ENCODE measurements at places on chromosomes 6 and 20.

DNA sequence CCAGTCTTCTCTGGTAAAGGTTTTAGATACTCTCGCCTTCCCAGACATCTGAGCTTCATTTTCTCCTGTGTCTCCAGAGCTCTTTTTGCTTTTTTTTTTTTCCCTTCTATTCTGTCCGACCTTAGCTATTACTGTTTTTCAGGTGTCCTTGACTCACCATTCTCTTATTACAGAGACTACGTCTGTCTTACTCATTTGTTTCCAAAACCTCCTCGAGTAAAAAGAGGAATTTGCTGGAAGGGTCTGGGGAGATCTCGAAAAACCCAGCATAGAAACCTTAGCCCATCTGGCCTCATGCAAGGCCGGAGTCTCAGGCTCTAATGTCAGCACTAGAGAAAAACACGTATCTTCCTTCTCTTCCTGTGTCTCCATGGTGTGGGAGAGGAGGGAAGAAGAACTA, 109.2 kb upstream of the CARMIL1 start:
- no peak for DNase-seq

- DNase-seq, result no peak
These were observed 29.2 kb downstream of the SGK1 start for GRCh38 chr6:134288538-134289203.

- no peak for DNase-seq
These were observed 796.7 kb downstream of the DHX35 start for GRCh38 chr20:39758876-39759275.

DNA sequence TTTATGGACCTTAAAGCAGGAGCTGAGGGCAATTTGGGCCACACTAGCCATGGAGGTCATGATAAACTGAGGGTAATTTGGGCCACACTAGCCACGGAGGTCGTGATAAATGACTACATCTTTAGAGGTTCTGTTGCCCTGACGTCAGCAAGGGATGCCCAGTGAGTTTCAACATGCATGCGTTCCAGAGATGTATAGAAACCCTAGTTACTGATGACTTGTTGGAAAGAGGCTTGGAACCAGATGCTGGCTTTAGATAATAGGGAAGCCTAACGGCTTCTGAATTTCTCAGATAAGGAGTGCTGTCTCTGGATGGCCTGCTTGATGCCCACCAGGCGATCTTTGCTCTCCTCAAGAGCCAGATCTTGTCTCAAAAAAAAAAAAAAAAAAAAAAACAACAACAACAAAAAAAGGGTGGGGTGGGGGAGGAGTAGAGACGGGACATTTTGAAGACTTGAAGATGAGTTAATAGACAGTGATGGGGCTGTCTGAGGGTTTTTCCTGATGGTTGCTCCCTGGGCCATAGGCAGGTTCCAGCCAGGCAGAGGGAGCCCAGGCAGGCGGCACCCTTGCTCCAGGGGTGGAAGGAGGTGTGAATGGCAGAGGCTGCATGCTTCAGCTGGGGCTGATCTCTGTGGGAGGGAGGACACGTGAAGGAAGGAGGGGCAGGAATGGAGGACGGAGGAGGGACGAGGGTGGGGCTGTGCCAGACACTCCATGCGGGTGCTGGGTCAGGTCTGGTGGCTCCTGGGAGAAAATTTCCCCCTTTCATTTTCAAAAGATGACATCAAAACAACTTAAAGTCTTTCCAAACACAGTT, 27.0 kb upstream of the FRMD1 start:
- DNase-seq, result no peak

DNA sequence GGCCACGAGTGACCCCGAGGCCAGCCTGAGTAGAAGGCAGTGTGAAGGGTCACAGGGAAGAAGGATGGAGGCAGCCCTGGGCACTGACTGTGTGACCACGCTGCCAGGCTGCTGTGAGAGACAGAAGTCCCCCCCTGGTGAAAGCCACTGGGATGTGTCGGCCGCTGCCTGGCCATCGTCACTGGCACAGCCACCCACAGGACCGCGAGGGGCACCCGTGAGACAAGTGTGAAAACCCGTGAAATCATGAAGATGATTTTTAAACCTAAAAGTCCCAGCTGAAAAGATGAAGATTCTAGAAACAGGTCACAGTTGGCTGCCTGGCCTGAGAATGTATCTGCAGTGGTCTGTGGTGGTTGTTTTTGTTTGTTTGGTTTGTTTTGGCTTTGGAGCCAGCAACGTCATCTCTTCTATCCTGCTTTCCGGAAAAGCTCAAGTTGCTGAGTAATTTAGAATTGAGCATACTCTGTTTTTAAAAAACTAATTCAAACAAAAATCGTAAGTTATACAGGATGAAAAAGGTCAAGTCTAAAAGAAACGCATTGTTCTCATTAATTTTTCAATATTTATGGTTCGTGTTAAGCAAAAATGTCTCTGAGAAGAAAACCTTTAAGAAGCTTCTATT, 94.7 kb downstream of the HUS1B start:
- no peak for DNase-seq

DNA sequence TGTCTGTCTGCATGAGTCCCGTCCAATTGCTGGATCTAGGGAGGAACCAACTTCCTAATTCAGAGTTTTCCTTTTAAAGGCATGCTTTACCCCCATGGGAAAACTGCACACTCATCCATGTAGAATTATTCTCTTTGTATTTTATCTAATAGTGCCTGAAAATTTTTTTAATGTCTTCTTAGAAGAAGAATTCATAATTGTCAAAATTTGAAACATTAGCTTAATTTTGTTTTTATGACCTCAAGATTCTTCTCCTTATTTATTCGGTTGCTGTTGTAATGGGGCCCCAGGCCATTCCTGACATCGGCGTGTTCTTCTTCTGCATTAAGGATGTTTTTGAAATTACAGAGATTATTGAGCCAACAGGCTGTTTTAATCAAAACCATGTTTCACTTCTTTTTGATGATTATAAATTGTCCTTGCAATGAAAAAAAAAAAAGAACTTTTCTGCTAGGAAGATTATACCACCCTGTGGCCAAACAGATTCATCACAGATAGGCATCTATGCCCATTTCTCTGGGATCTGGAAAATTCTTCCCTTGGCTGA, 100.3 kb downstream of the ZNF217 start:
- DNase-seq, result no peak

GRCh38 chr20:16063881-16064280, 509.4 kb downstream of the KIF16B start:
- no peak for DNase-seq

- no peak for DNase-seq
These were observed 4.7 kb downstream of the CTSZ start for GRCh38 chr20:59002388-59002787.

- no peak for DNase-seq
These were observed 76.4 kb upstream of the RNF24 start for GRCh38 chr20:4091490-4092479.

DNA sequence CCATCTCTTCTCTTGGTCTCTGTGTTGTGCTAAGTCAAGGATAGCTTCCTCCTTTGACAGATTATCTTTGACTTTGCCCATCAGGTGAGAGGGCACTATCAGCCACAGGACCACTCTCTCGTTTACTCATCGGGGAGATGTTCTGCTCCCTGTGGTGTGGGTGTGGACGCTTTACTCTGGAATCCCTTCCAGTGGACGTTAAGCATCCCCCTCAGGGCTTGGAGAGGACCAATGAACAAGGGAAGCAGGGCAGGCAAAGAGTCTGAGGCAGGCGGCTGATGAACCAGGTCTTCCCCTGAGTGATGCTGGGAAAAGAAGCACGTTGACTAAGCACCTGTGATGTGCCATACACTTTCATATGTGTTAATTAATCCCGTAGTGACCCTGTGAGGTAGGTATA, 21.0 kb upstream of the RNF24 start:
- DNase-seq, result no peak

DNA sequence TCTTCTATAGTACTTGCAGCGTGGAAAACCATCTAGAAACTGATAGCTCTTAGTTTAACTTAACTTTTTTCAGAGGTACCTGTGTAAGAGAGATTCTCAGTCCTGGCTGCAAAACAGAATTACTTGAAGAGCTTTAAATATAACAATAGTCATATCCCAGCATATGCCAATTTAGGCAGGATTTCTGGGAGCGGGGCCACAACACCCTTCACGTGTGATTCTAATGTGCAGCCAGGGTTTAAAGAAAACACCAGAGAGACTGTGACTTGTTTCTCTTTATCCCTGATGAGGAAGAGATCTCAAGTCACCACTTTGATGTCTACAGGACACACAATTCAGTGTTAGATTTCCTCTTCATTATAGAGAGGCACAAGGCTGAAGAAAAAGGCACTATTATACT, 103.7 kb downstream of the PDSS2 start:
- DNase-seq, result no peak

DNA sequence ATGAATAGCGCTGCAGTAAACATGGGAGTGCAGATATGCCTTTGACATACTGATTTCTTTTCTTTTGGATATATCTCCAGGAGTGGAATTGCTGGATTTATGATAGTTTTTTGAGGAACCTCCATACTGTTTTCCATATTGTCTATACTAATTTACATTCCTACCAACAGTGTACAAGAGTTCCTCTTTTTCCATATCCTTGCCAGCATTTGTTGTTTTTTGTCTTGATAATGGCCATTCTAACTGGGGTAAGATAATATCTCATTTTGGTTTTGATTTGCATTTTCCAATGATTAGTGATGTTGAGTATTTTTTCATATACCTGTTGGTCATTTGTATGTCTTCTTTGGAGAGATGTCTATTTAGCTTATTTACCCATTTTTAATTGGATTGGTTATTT, 3.3 kb downstream of the SYCP2L start:
- no peak for DNase-seq

GRCh38 chr20:48191200-48191599, 405.9 kb upstream of the SULF2 start:
- no peak for DNase-seq

- DNase-seq, result no peak
These were observed 32.4 kb downstream of the CBFA2T2 start for GRCh38 chr20:33522256-33522820.

Data from NCI-H187 (cell line).